ENCODE measurements at places on chromosomes 3 and 15.

DNA sequence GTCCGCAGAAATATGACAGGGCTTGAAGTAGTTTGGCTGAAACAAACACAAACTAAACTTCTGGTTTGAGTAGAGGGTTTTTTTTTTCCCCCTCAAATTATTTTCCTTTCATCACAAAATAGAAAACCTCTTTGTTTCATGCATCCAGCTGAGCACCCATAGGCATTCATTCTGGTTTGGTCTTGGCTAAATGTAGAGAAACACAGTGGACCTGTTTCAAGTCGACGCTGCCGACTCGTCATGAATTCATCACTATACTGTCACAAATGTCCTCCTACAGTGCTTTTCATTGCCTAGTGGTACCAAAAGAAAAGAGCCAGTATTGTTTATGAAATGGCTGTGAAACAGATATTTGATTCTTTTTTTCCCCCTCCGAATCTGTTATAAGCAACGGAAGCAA lies 52.4 kb upstream of the GYG1 start:
- DNase-seq: no peak

GRCh38 chr3:127632035-127632820 lies 3.2 kb downstream of the PODXL2 start:
- peak; percentile 35 for DNase-seq

GRCh38 chr15:47404877-47405276 lies 312.4 kb upstream of the SEMA6D start:
- no peak for DNase-seq

DNA sequence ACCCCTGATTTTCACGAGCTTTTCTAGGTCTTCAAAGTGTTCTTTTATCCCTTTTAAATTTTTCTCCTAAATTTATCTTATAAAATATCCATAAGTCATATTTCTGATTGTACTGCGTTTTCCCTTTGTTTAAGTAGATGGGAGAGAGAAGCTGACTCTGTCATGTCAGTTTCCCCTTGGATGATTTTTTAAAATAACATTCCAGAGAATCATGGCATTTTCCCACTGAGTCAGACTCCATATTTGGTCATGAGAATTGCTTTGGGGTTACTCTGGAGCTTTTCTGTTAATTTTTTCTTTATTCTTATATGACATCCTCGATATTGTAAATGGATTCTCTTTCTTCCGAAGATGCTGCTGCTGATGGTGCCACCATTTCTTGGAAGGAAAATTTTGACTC lies 28.6 kb upstream of the UMPS start:
- no peak for DNase-seq

GRCh38 chr3:88617283-88617682 lies 467.5 kb downstream of the C3orf38 start:
- DNase-seq: no peak

DNA sequence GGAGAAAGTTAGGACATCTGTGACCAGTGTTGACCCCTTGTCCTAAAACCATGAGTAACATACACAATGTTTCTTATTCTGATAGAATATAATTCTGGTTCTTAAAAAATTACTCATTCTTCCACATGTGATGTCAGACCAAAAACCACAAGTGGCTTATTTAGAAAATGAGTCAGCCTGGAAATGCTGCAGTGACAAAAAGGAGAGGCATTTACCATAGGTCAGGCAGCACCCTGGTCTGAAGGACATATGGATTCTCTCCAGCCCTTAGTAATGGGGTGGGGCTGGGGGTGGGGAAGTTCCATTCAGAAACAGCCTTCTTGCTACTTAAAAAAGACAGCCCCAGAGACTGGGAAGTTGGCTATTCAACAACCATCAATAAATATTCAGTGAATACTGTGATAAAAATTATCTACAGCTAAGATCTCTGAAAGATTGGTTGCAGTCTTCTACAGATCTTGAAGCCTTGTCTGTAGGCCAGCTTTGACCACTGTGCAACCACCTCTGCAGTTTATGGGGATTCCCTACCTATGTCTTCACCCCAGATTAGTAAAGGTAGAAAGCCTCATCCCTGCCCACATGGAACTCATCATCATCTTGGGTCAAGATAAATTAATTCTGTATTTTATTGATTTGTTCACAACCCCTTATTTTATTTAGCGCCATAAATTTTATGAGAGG lies 34.9 kb upstream of the TIMP4 start:
- peak; percentile 52 for DNase-seq

GRCh38 chr3:190701096-190701532 lies 161.4 kb downstream of the GMNC start:
- no peak for DNase-seq

DNA sequence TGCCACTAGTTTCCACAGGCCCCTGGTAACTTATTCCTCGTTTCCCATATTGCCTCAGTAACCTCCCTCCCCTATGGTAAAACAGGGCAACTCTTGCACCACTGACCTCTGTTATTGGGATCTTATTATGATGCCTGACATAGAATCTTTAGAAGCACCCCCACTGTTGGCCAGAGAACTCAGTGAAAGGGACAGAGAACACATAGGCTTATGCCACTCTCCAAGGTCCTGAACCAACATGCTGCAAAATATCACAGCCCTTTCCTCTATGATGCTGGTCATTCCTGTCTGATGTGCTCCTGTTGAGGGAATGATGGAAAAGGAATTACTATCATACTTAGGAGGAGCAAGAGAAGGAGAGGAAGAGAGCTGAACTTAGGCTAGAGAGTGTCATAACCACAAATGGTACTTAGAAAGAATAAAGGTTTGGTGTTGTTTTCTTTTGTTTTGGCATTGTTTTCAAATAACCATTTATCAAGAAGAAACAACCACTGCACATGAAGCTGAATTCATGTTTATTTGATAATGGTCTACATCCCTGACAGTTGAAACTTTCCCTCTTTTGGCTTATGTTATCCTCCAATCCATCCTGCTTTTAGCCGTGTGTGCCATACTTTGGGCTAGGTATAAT lies 330.2 kb downstream of the EPHB1 start:
- peak; percentile 69 for DNase-seq

DNA sequence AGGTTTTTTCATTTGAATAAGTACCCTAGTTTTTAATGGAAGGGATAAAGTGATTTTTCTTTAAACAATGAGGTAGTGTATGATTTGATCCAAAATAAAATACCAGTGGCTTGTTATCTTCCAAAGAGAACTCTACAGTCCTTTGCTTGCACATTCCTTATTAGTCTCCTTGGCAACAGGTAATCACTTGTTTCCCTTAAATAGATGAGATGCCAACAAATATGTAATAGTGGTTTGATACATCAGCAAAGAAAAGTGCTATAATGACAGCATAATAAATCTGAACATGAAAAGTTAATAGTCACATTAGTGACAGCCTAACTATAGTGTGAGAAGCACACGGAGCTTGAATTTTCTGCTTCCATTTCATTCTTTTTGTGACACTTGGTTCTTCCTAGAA lies 360.2 kb downstream of the ZNF385D start:
- no peak for DNase-seq

DNA sequence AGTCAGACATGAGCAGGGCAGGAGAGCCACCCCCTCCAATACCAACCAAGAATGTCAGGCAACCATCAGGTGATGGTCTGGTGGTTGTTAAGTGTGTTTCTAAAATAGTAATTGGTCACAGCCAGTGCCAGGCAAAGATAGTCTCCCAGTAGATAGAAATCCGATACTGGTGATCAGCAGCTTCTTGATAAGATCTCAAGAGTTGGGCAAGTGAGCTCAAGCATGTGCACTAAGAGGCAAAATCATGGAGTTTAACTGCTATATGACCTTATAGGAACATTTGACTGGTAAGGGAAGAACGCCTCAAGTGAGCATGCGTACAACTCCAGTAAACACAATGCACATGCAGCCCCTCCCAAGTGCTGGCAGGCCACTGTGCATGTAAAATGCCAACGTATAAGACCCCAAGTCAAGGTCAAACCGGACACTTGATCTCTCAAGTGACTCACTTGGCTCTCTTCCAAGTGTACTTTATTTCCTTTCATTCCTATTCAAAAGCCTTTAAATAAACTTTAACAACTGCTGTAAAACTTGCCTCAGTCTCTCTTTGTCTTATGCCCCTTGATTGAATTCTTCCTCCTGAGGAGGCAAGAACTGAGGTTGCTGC lies 36.0 kb upstream of the CBLB start:
- DNase-seq: no peak

DNA sequence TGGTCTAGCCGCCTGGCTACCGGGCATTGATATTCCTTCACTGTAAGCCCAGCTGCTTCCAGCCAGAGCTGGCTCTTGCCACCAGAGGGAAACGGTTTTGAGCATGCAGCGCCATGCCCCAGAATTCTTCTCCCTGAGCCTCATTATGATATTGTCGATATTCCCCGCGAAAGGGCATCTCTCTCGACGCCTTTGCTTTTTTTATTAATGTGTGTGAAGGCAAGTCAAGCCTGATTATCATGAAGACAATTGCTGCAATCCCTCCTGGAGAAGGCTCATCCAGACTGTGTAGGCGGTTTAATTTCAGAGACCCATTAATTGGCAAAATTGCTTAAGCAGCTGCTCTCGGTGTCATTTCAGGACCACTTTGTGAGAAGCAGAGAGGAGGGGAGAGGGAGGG lies 321.2 kb upstream of the TLE3 start:
- DNase-seq: no peak

DNA sequence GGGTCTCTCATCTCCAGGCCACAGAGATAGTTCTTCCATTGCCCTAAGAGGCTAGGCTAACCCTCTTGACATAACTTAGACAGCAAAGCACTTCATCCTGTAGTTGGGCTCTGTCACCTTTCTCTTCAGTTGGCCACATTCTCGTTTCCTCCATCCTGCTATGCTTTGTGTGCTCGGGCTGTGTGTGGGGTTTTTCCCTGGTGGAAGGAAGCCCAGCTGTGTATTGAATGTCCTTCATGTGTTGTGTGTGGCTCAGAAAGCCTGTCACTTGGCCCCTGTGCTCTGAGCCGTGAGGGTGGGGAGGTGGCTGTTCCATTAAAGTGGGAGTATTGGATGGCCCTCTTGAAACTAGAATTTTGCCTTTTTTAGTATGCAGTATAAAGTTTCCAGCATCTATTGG lies 8.8 kb upstream of the EXOG start:
- DNase-seq: no peak

- no peak for DNase-seq
These were observed 345.8 kb upstream of the ADAMTS9 start for GRCh38 chr3:65033576-65033975.
